ENCODE measurements at places on chromosomes 5 and 9.

DNA sequence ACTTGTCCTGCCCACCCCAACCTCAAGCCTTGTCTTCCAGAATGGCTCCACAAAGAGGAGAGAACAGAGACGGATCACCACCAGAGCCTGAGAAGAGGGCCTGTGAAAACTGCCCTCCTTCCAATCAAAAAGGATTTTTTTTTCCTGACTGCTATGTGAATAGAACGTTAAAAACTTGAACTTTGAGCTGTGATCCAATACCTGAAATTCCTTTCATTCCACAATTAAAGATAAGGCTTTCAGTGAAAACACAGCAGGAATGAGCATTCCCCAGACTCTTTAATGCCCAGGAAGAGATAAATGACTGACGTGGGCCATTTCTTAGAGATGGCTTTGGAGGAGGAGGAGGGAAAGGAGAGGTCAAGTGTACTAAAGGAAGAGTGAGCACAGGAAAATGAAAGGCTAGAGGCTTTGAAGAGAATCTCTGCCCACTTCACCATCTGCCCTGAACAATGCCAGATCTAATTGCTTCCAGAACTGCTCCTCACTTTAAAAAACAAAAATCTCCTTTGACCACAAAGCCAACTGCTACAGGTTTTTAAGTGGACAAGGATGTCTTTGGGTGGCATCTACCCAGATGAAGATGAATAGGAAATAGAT, 177.9 kb upstream of the MAP3K1 start:
- DNase-seq = peak; percentile 41

GRCh38 chr5:8396756-8397155, 527.8 kb downstream of the MTRR start:
- no peak for DNase-seq

DNA sequence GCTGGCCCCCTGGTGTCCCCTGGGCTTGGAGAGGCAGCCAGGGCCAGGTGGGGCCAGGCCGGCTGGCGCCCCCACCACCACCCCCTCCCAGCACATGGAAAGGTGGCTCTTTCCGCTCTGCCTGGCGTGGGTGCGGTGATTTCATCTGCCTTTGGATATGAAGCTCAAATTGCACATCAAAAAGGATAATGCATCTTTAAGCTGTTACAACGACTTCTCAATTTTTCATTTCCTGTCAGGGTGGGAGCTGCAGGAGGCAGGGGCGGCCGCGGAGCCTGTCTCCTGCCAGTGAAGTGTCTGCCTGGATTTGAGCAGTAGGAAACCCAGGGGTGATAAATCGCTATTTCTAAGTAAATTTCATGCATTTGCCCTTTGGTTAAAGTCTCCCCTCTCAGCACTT, 169.2 kb upstream of the MVB12B start:
- DNase-seq = peak; percentile 71

DNA sequence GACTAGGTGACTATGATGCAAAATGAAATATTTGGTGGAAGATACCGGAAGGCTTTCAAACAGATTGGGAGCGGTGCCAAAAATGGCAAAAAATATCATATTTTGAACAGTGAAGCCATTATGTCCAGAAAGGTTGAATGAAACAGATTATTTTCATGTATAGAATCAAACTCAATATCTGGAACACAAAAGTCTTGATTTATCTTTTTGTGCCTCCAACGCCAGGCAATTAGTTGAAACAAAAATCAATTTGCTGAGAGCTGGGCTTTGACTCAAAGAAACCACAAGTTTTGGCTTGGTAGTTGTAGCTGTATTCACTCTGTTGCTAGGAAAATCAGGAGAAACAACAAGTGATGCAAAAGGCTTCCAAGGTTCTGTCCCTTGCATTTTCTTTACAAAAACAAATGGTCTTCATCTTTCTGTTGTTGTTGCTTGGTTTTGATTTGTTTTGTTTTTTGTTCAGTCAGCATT, 421.7 kb upstream of the TYRP1 start:
- no peak for DNase-seq

DNA sequence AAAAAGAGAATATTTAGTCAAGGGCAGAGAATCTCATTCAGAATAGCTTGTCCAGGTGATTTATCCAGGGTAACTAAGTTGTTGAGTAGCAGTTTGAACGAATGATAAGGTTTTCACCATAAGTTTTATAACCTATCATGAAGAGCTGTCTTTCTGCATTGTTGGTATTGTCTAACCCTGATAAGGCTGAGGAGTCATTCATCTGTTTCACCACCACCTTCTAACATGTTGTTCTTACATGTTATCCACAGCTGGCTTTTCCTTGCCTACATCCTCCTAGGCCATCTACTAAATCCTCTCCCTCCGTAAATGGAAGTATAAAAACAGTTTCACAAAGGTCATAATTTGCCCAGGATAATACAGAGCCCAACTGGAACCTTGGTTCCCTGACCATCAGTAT, 24.1 kb downstream of the ZNF462 start:
- no peak for DNase-seq
